ENCODE measurements at places on chromosomes 5 and 9.

GRCh38 chr5:142630927-142631539, 54.9 kb downstream of the FGF1 start:
- no peak for DNase-seq

- DNase-seq: no peak
These were observed 309.2 kb downstream of the CTNND2 start for GRCh38 chr5:11595045-11595444.

DNA sequence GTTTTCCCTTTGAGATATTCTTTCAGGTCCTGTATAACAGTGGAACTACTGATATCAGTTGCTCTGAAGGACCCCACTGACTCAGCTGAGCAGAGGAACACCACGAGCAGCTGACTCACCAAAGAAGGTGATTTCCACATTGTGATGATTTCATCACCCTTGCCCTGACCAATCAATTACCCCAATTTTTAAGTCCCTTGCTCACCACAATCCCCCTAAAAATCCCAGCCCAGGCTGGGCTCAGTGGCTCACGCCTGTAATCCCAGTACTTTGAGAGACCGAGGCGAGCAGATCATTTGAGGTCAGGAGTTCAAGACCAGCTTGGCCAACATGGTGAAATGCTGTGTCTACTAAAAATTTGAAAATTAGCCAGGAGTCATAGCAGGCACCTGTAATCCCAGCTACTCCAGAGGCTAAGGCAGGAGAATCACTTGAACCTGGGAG, 125.3 kb upstream of the ABCA1 start:
- peak; percentile 12 for DNase-seq

DNA sequence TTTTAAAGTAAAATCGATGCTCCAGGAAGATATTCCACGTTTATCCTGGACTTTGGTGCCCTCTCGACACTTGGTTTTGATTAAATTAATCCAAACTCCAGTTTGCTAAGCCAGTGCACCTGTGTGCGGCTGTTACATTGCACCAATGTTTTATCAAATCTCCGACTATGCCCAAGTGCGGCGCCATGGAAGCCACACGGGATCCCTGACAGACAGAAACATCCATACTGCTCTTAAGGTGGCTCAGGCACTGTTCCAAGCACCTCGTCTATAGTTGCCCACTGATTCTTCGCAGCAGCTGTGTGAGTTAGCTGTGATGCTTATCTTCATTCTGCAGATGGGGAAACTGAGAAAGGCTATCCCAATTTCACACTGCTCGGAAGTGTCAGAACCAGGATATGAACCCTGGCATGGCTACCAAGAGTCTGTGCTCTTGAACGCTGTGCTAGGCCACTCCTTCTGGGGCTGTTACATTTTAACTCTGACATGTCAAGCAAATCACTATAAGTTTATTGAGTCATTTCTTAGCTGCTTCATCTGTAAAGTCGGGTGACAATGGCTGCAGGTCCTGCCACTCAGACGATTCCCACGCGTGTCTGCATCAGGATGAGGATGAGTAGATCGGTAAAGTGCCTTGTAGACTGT, 113.0 kb downstream of the ADAMTS2 start:
- DNase-seq: no peak

GRCh38 chr9:137295849-137296669, 6.0 kb downstream of the NRARP start:
- DNase-seq: no peak

DNA sequence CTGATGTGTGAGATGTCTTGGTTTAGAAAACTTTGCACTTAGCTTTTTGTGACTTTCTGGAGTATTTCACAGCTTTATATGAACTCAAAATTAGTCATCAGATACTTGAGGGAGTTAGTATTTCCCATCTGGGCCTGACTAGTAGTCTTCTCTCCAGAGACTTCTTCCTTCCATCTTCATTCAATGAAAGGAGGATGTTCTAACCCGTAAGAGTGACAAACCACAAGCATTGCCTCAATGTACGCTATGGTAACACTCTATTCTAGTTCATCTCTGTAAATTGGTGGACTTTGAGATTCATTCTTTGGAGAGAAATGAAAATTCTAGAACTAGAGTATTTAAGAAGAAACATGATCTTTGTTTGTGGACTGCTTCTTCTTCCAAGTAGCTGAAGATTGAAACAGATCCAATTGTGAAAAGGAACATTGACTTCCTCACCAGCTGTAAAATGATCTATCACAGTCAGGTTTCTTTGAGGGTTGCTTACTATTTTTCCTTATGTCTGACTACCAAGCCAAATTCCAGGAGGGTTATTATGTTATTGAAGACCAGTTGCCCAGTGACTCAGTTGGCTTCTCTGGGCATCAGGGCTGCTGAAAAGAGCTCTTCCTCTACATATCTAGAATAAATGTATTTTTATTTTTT, 157.6 kb downstream of the SLC12A2 start:
- no peak for DNase-seq

DNA sequence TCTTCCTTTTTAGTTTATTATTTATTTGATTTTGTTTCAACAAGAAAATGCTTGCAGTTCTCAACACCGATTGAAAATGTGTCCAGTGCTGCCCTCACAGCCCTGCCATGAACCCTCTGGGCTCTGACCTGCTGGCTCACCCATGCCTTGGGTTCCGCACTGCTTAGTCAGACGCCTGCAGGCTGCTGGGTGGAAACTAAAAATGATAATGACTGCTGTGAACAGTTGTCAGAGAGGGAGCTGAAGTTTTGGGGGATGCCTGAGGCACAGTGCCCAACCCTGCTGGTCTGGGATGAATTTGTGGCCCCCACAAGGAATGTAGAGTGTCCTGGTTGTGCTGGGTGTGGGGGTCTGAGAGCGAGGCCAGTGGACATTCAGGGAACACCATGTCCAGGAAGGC, 22.2 kb upstream of the CFAP157 start:
- no peak for DNase-seq

- DNase-seq: no peak
These were observed 18.9 kb downstream of the MAST4 start for GRCh38 chr5:66615136-66615535.

DNA sequence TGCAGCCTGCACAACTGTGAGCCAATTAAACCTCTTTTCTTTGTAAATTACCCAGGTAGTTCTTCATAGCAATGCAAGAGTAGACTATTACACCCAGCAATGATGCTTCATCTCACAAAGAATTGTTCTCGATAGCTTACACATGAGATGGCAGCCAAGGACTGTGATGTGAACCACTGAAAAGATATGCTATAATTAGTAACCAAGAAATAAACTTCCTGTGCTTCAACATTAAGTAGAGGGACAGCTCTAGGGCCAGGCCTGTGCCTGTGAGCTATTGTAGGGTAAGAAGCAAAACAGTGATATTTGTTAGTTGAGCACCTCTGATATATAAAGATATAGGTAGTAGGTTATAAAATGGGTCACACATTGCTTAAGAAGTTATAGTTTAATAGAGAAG, 41.8 kb upstream of the DPYSL3 start:
- no peak for DNase-seq

- no peak for DNase-seq
These were observed 239.5 kb downstream of the MCTP1 start for GRCh38 chr5:95045181-95045965.
